ENCODE measurements at places on chromosomes 6 and 20. TPM values are rescaled to one million over a fixed set of nuclear protein-coding genes. Genes with fewer than 3 reads are reported as not detected.

GRCh38 chr20:49559411-49560081, 8.4 kb downstream of the PTGIS start:
- no peaks in the 10 kb centered on the region for H3K27me3 ChIP-seq
- peaks cover 7% of the 10 kb centered on the region for H3K4me1 ChIP-seq
- no peak for DNase-seq
- H3K36me3 ChIP-seq: no peaks in the 10 kb centered on the region
- H3K27ac ChIP-seq: no peak overlapping the region

DNA sequence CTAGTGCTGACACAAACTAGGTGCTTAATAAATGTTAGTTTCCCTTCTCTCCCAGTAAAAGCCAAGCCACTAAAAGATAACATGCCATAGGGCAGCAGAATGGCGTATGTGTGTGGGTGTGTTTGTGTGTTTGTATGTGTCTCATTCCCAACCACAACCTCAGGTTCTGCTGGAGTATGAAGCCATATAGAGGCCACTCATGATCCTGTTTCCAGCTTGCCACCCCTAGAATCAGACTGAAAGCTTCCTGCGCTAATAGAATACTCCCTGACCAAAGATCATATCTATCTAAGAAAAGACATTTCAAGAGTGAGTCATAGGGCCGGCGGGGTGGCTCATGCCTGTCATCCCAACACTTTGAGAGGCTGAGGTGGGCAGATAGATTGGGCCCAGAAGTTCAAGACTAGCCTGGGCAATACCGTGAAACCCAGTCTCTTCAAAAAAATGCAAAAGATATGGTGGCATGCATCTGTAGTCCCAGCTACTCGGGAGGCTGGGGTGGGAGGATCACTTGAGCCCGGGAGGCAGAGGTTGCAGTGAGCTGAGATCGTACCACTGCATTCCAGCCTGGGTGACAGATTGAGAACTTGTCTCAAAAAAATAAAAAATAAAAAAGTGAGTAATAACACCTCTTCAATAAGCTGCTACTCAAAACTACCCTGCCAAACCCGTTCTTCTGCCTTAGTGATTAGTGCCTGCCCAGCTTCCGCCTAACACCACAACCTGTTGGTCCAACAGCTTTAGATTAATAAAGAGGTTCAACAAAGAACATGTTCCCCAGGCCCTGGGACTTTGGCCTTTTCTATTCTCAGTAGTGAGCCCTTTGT, 11.8 kb upstream of the SNRPC start:
- no peaks in the 10 kb centered on the region for H3K36me3 ChIP-seq
- H3K4me3 ChIP-seq: no peak overlapping the region
- no peaks in the 10 kb centered on the region for H3K4me1 ChIP-seq
- H3K27me3 ChIP-seq: no peaks in the 10 kb centered on the region
- H3K27ac ChIP-seq: peak overlapping the region; percentile 80
- DNase-seq: peak; percentile 75

DNA sequence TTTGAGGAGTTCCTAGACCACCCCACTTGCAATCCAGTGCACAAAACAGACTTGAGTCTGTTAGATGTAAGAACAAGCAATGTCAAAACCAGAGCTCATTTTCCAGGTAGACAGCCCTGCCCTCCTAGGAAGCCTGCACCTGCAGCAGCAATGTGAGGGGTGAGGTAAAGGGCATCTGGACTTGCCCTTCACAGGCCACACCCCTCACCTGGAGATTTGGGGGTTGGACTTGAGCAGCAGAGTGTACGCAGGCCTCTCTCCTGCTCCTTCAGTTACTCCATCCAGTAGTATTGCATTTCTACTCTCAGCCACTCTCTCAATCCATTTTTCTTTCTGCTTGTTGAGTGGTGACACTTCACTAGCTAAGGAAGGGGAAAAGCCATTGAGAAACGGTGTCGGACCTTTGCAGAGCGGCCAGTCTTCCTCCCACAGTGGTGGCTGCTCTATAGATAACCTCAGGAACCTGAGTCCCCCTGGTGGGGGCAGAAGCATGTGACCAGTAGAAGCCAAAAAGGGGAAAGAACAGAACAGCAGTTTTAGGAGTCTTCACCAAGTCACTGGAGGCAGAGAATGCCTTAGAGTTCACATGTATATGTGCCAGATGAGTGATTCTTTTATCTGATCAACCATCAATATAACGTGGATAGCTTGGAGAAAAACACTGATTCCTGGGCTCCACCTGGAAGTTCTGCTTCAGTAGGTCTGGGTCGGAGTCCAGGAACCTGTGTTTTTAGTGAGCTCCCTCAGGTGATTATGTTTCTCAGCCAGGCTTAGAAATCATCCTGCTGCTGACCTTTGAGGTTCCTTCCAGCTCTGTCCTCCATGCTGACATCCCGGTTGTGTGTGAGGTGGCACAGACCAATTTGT, 28.0 kb downstream of the ARFGEF2 start:
- no peak overlapping the region for H3K27ac ChIP-seq
- no peak overlapping the region for H3K4me3 ChIP-seq
- peak; percentile 36 for DNase-seq
- no peaks in the 10 kb centered on the region for H3K27me3 ChIP-seq
- H3K4me1 ChIP-seq: no peaks in the 10 kb centered on the region

Gene TTPAL
- total RNA-seq: 10.3 TPM

Gene SCRT2
- not detected for total RNA-seq

DNA sequence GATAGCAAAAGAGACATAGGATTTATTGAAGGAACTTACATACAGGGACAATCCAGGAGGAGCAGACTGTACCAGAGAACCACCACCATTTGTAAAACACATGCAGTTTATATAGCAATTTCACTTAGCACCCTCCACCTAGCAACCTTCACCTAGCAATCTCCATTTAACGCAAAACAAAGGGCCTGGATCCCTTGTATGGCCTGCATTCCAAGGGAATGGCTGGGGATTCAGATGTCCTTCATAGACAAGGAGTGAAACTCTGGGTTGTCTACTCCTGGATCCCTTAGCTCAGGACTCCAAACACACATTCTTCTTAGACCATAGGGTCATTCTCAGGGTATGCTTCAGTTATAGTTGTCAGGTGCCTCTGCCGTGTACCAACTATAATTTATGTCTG, 1324.9 kb downstream of the HACE1 start:
- no peaks in the 10 kb centered on the region for H3K4me1 ChIP-seq
- no peak for DNase-seq
- H3K27me3 ChIP-seq: no peaks in the 10 kb centered on the region
- H3K27ac ChIP-seq: no peak overlapping the region

- H3K27ac ChIP-seq: no peak overlapping the region
- H3K36me3 ChIP-seq: no peaks in the 10 kb centered on the region
- H3K27me3 ChIP-seq: no peaks in the 10 kb centered on the region
- DNase-seq: no peak
Observed at GRCh38 chr6:170417881-170418280, 111.3 kb downstream of the FAM120B start.

DNA sequence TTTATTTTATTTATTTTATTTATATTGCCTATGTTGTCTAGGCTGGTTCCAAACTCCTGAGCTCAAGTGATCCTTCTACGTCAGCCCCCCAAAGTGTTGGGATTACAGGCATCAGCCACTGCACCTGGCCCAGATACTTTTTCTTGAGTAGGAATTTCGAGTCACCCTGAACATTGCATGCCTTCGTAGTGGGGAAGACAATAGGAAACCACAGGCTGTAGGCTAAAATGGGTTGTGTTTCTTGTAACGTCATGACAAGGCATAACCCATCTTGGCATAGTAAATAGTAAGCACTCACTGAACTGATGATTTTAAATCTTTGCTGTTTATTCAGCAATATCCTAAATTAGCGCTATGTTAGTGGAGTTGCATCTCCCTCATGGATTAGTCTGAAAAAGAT, 34.9 kb downstream of the PTPN1 start:
- peaks cover 75% of the 10 kb centered on the region for H3K4me1 ChIP-seq
- H3K4me3 ChIP-seq: no peak overlapping the region
- no peaks in the 10 kb centered on the region for H3K27me3 ChIP-seq

Gene SLC22A2
- total RNA-seq: not detected

DNA sequence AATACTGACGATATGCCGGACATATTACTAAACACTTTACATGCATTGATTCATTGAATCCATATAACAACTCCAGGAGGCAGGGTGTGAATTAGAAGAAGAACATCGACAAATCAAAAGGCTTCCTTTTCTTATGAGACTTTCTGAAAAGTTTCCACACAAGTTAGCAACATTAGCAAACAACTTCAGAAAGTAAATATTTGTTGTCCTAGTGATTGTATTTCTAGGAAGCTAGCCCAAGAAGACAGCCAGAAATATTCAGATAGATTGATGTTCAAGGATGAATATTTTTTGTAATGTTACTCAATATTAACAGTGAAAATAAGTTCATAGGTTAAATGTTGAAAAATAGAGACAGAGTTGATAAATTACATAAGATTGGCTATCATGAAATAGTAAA, 120.6 kb downstream of the GFRAL start:
- DNase-seq: no peak
- no peaks in the 10 kb centered on the region for H3K4me1 ChIP-seq
- no peak overlapping the region for H3K27ac ChIP-seq
- H3K27me3 ChIP-seq: no peaks in the 10 kb centered on the region
- no peaks in the 10 kb centered on the region for H3K36me3 ChIP-seq

- DNase-seq: no peak
- H3K27ac ChIP-seq: no peak overlapping the region
- no peaks in the 10 kb centered on the region for H3K27me3 ChIP-seq
- no peak overlapping the region for H3K4me3 ChIP-seq
- no peaks in the 10 kb centered on the region for H3K36me3 ChIP-seq
Observed at GRCh38 chr20:8635048-8635572, 433.8 kb upstream of the PLCB4 start.

Gene PRRT1
- total RNA-seq: 3.4 TPM

GRCh38 chr20:47007826-47008655, 113.4 kb downstream of the EYA2 start:
- H3K4me1 ChIP-seq: no peaks in the 10 kb centered on the region
- peak; percentile 46 for DNase-seq
- H3K27ac ChIP-seq: no peak overlapping the region
- no peak overlapping the region for H3K4me3 ChIP-seq

- no peak overlapping the region for H3K4me3 ChIP-seq
- H3K4me1 ChIP-seq: no peaks in the 10 kb centered on the region
- H3K27me3 ChIP-seq: no peaks in the 10 kb centered on the region
- no peaks in the 10 kb centered on the region for H3K36me3 ChIP-seq
- no peak overlapping the region for H3K27ac ChIP-seq
Observed at GRCh38 chr6:55826941-55827340, 48.4 kb downstream of the BMP5 start.

- H3K36me3 ChIP-seq: no peaks in the 10 kb centered on the region
- no peaks in the 10 kb centered on the region for H3K4me1 ChIP-seq
- H3K4me3 ChIP-seq: no peak overlapping the region
- no peak overlapping the region for H3K27ac ChIP-seq
Observed at GRCh38 chr6:3900744-3901336, 51.7 kb downstream of the FAM50B start.

Gene CCM2L
- 9.9 TPM for total RNA-seq

DNA sequence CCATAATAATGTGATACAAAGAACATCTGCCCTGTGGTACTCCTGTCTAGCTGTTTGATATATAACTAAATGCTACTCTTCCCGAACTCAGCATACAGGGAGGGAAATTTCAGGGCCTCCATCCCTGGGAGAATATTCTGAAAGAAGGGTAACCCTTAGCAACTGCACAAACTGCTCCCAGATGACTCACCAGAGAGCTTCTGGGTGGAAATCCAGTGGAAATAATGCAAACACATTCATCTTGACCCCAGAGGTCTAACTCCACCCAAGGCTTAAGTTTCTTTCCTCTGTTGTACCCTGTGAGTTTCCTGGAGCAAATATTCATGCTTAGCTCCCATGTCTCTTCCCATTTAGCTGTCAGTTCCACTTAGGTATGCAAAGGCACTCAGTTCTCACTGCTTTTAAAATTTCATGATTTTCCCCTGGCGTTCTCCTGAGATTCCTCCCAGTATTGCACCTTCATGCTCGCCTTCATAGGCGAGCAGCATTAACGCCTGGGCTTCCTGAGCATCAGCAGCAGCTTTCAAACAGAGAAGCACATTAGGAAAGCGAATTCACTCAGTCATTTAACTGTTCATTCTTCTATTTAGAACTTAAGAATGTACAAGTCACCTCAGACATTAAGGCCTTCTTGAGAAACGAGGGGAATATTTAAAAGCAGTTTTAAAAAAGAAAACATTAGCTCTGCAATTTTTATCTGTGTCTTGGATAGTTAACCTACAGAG, 43.8 kb upstream of the LAMA4 start:
- no peak overlapping the region for H3K27ac ChIP-seq
- no peak overlapping the region for H3K4me3 ChIP-seq
- no peaks in the 10 kb centered on the region for H3K36me3 ChIP-seq
- DNase-seq: no peak

Gene PRICKLE4
- total RNA-seq: 11.2 TPM

- no peak for DNase-seq
- no peak overlapping the region for H3K27ac ChIP-seq
- H3K36me3 ChIP-seq: no peaks in the 10 kb centered on the region
- no peak overlapping the region for H3K4me3 ChIP-seq
- H3K4me1 ChIP-seq: peaks cover 3% of the 10 kb centered on the region
Observed at GRCh38 chr20:12305188-12305950, 387.7 kb downstream of the BTBD3 start.

DNA sequence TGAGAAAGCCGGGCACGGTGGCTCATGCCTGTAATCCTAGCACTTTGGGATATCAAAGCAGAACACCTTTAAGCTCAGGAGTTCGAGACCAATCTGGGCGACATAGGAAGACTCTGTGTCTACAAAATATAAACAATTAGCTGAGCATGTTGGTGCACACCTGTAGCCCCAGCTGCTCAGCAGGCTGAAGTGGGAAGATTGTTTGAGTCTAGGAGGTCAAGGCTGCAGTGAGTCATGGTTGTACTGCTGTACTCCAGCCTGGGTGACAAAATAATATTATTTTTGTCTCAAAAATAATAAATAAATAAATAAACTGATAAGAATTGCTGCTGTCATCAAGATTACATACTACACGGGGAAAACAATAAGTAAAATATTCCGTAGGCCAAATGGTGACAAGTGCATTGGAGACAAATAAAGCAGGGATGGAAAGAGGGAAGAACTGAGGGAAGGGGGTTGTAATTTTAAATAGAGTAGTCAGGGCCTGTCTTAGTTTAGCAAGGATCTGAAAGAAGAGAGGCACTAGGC, 14.0 kb upstream of the TOP1 start:
- H3K27me3 ChIP-seq: no peaks in the 10 kb centered on the region
- DNase-seq: no peak
- peaks cover 22% of the 10 kb centered on the region for H3K4me1 ChIP-seq
- H3K4me3 ChIP-seq: no peak overlapping the region
- no peak overlapping the region for H3K27ac ChIP-seq

Gene ENPP5
- total RNA-seq: 2.7 TPM
